NCI-H187 (cell line): ENCODE measurements at places on chromosomes 11 and 22.

DNA sequence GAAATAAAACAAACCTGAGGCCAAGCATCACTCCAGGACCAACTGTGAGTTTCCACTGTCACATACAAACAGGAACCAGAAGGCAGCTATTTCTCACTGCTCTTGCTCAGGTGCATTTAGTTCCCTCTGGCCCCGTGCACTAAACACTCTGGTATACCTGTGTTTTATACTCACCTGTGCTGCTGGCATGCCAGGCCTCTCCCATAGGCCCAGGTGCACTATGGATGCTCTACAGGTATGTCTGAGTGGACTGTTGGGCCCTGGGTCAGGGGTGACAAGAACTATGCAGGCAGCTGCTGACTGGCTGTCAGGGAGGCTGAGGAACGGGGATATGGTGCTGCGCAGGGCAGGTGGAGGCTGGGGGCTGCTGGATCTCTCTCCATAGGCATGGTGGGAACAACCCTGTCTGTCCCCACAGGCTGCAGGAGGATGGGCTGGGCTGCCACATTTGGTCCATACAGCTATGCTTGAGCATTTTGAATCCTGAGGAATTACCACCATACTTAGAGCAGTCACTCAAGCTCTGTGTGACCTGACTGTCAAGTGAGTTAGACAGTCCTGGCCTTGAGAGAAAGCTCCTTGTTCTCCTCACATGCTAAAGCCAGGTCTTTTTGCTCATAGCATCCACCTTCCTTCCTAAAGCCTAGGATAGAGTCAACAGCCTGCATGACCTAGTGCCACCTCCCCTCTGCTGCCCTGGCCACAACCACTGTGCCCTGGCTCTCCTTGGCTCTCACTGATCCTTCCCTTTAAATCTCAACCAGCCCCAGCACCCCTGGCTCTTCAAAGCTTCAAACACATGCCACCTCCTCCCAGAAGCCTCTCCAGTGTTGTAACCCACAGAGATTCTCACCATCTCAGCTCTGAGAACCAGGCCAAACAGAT, 72.9 kb downstream of the C11orf58 start:
- no peak for DNase-seq

- DNase-seq = no peak
Measured at GRCh38 chr11:130216591-130217132, 57.1 kb downstream of the ST14 start.

GRCh38 chr22:38694049-38694448, 6.7 kb downstream of the JOSD1 start:
- DNase-seq = no peak

DNA sequence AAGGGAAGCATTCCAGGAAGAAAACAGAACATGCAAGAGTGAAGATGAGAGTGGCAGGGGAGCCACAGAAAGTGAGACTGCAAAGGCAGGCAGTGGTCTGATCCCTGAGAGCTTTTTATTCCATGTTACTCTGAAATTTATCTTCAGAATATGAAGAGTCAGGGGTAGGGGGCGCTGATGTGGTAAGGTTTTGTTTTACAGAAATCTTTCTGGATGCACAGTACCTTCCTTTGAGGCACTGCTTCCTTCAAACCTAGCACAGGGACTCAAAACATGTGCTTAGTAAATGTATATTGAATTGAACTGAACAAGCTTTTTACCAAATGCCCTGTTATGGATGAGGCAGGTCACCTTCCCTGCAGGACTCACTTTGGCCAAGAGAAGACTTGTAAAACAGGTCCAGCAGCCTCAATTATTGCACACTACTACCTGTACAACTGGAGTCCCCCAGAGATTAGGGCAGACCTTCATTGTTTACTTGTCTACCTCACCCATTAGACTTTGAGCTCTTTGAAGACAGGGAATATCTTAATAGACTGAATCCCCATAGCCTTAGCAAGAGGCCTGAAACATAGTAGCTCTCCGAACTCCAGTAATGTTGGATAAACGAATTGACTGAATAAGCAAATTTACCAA, 2.2 kb downstream of the PAK1 start:
- no peak for DNase-seq

GRCh38 chr11:125603207-125603606, 10.6 kb downstream of the STT3A start:
- no peak for DNase-seq

- no peak for DNase-seq
Measured at GRCh38 chr11:25890626-25891260, 441.2 kb upstream of the ANO3 start.

GRCh38 chr11:32884770-32885384, 7.7 kb upstream of the QSER1 start:
- DNase-seq = no peak

- DNase-seq = no peak
Measured at GRCh38 chr22:28296452-28296851, 377.4 kb upstream of the PITPNB start.

DNA sequence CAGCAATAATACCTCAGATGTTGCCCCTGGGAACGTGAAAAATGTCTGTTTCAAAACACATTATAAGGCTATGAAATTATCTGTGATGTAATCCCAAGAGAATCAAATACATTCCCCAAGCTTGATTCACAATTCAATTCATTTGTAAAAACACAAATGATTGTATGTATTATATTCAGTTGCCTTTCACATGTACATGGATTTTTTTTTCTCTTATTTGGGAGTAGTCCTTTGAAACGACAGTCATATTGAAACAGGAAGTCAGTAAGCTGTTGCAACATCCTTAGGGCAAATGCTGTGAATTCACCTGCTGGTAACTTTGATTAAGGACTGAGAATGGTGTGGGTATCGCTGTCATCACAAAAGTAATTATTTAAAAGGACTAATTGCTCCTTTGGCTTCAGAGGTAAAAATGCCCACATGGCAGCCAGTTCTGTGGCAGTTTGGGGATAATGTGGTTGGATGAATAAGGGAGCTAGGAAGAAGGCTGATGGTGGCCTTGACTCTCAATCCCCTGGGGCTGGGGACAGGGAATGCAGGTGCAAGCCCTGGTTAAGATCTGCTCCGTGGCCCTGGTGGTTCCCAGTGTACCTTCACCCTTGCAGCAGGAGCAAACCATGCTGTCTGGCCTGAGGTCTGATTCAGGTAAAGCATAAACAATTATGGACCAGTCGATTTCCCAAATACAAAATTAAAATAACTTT, 13.2 kb downstream of the EHF start:
- DNase-seq = no peak

DNA sequence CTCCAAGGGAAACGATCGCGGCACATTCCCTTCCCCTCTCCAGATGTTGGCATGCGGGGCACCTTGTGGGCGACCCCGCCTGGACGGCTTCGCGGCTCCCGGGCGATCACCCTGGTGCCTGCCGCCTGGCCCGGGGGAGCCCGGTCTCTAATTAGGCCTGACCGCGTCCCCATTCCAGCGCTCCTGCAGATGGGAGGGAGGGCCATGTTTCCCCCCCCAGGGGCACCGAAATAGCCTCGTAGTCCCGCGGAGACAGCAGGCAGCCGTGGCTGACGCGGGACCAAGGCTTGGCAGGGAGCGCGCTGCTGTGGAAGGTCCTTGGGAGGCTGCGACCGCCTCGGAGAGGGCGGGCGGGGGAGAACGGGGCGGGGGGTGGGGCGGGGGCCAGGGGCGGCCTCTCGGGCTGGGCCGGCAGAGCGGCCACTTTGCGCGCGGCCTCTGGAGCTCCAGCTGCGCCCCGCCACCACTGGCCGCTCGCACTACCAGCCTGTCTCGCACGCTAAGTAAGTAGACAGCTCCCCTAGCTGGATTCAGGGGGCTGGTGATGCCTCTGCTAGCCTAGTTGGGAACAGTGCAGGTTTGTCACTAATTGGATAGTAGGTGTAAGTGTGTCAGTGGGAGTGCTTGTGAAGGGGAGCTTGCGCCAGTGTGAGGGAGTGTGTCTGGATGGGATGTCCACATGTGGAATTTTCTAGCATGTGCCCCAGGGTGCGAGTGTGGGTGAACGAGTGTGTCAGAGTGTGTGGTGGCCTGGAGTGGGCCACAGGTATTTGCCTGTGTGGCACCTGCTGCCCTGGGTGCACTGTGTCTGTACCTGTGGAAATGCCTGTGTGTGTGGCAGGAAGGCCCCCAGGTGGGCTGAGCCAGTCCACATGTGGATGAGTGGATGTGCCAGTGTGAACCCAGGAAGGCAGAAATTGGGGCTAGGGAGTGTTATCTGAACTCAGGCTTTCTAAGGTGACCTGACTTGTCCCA, at the start of gene INSC:
Gene INSC (plus strand): TSS at position 423 of the 975 bp plus-strand sequence. CDS start 34,252 bp downstream, outside the sequence.
- no peak for DNase-seq

GRCh38 chr11:128803011-128803410, 64.1 kb downstream of the KCNJ1 start:
- DNase-seq = no peak

GRCh38 chr11:117860139-117860538, 16.3 kb downstream of the FXYD6 start:
- DNase-seq = no peak
